ENCODE measurements at places on chromosomes 13 and 19.

- DNase-seq, result peak; percentile 2
Measured at GRCh38 chr13:23087880-23088279, 92.9 kb upstream of the SGCG start.

DNA sequence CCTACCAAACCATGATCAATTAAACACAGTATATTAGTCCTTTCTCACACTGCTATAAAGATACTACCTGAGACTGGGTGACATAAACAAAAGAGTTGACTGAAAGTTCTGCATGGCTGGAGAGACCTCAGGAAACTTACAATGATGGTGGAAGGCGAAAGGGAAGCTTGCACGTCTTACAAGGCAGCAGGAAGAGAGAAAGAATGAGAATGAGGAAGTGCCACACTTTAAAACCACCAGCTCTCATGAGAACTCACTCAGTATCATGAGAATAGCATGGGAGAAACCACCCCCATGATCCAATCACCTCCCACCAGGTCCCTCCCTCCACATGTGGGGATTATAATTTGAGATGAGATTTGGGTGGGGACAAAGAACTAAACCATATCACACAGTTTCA lies 324.9 kb upstream of the ZNF507 start:
- DNase-seq, result no peak

GRCh38 chr19:18281082-18282020 lies at the start of gene JUND:
Gene JUND, minus strand, starts transcription at chr19:18281622. Its CDS starts 138 bp downstream, at chr19:18281484.
- peak; percentile 99 for DNase-seq

GRCh38 chr13:71977028-71977427 lies 110.0 kb upstream of the DACH1 start:
- no peak for DNase-seq

Data from astrocyte of the spinal cord (primary cell).